LNCaP clone FGC (cell line): ENCODE measurements at places on chromosomes 12 and 14.

GRCh38 chr12:31007153-31007495 lies 66.5 kb upstream of the DDX11 start:
- DNase-seq = no peak

DNA sequence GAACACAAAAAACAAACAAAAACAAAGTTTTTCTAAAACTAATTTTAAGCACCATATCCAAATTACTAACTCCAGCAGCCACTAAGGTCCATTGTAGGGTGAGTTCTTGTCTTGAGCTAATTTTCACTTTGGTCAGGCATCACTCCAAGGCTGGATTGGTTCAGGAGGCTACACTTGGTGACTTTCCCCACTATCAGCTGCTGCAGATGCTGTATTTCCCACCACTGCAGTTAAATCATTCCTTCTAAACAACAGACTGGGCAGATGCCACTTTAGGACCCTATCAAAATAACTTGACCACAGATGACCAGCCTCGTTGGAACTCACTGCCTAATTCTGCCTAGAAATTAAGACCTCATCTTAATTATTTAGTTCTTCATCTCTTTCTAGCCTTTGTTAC lies 140.5 kb downstream of the SLC16A7 start:
- DNase-seq = no peak

DNA sequence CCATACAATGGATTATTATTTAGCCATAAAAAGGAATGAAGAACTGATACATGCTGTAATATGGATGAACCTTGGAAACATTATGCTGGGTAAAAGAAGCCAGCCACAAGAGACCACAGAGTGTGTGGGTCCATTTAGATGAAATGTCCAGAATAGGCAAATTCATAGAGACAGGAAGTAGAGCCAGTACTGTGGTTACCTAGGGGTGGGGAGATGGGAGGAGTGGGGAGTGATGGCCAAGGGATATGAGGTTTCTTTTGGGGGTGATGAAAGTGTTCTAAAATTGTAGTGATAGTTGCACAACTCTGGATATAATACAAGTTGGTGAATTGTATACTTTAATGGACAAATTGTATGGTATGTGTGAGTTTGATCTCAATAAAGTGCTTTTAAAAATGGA lies 18.6 kb downstream of the JDP2 start:
- no peak for DNase-seq

GRCh38 chr12:51524386-51524901 lies 66.6 kb upstream of the SCN8A start:
- no peak for DNase-seq

DNA sequence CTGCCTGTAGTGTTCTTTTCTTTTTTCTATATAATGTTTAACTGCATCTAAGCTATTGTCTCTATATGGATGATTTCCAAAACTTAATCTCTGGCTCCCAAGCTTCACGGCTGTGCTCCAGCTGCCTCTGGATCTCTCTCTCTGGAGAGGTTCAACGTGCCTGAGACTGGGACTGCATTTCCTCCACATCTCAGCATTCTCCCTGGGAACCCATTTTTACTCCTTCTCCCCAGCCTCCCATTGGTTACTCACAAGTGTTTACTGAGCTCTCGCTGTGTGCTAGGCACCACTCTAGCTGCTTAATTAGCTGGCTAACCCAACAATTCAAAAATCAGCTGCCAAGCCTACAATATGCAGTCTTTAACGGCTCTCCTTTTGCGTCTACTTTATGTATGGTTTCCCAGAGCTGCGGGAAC lies 34.7 kb downstream of the FBXL14 start:
- DNase-seq = no peak

DNA sequence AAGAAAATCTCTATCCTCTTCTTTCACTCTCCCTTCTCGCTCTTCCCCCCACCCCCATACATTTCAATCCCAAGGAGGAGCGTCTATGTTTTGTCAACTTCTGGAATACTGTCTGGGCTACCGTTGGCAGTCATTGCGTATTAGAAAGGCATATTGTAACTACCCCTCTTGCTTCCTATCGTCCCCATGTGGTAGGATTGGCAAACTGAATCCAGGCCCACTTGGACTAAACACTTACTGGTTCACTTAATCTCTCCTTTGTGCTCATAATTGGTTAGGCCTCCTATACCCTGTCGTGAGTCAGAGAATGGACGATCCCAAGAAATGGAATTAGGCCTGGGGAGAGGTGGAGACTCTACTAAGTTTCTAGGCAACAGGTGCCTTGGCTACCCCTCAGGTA lies 68.8 kb upstream of the SLC8A3 start:
- no peak for DNase-seq

GRCh38 chr14:81676395-81676794 lies 142.7 kb upstream of the SEL1L start:
- no peak for DNase-seq

DNA sequence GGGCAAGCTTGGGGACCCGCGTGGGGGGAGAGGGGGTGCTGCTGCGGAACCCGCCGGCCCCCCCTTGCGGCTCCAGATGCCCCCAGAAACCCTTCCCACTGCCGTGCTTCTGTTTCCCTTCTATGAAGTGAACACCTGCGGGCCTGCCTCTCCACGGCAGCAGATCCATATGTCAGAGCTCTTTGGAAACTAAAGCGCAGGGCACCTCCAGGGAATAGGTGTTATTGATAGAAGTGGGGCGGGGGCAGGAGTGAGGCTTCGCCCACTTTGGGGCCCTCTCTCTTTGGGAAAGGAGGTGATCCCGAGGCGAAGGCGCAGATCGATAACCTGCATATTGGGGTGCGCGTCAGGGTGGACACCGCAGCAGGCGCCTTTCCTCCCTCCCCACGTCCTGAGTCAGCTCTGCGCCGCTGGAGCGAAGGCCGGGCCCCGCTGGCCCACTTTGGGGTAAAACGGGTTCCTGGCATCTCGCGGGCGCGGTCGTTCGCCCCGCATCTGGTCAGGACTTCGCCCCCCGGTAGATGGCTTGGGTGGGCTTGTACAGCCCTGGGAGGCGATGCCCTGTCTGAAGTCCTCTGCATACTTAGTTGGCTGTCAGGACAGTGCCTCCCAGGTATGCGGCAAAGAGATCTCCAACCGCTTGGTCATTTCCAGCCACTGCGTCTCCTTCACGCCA lies 524 bp downstream of the KMT5A start:
- DNase-seq = no peak

DNA sequence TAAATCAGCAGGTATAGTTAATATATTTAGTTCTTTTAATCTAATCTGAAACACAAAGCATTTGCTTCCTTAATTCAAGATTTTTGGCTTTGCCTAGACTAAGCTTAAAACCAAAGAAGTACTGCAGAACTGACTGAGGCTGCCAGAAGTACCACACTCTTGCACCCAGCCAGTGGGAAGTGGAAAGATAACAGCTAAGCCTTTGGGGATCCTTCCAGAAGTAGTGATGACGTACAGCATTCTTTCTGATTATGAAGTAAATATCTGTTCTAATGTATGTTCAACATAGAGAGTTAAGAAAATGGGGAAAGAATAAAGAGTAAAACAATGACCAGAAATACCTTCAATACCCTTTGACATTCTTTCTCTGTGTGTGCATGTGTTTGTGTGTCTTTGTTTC lies 19.3 kb downstream of the NTF3 start:
- no peak for DNase-seq

- DNase-seq = no peak
These were observed 233.7 kb downstream of the SLC25A21 start for GRCh38 chr14:36938678-36939077.

DNA sequence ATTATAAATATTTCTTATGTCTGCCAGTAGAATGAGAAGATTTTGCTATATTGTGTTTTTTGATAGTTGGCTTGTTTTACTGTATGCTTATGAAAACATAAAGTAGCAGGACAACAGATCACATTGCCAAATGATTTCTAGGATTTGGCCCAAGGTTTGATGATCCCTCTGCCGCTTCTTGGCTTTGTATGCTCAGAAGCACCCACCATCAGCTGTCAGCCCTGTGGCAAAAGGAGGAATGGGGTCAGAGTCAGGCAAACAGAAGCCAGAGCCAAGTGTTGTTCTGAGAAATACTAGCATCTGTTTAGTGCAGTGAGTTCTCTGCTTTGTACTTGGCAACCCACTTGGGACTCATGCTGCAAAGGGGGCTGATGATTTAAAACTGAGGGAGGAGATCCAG lies 152.2 kb downstream of the PDE3A start:
- no peak for DNase-seq

GRCh38 chr14:44107156-44107555 lies 399.9 kb downstream of the FSCB start:
- DNase-seq = no peak

DNA sequence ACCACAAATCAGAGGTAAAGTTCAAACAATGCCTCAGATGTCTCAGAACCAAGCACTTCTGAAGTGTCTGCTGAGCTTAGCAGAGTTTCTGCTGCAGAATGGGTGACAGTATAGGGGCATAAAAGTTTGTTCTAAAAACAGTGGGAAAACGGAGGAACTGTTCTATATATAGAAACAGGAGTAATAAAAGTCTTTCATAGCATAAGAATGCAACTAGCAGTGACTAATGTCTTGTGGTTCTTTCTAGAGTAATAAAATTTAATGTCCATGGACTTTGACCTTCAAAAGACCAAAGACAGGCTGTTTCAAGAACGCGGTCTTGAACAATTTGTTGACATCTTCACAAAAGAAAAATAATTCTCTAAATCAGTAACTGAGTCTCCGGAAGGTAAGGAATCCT lies 107.5 kb upstream of the FAR2 start:
- DNase-seq = no peak

GRCh38 chr12:40327535-40327934 lies 102.7 kb downstream of the LRRK2 start:
- DNase-seq = no peak

- no peak for DNase-seq
These were observed 216.7 kb downstream of the TBX5 start for GRCh38 chr12:114189266-114189665.

- no peak for DNase-seq
These were observed 240.9 kb upstream of the PDE3A start for GRCh38 chr12:20127413-20127812.

GRCh38 chr14:67851785-67852410 lies 32.3 kb downstream of the RAD51B start:
- no peak for DNase-seq

GRCh38 chr14:56119201-56119981 lies 1.2 kb downstream of the PELI2 start:
- DNase-seq = no peak

DNA sequence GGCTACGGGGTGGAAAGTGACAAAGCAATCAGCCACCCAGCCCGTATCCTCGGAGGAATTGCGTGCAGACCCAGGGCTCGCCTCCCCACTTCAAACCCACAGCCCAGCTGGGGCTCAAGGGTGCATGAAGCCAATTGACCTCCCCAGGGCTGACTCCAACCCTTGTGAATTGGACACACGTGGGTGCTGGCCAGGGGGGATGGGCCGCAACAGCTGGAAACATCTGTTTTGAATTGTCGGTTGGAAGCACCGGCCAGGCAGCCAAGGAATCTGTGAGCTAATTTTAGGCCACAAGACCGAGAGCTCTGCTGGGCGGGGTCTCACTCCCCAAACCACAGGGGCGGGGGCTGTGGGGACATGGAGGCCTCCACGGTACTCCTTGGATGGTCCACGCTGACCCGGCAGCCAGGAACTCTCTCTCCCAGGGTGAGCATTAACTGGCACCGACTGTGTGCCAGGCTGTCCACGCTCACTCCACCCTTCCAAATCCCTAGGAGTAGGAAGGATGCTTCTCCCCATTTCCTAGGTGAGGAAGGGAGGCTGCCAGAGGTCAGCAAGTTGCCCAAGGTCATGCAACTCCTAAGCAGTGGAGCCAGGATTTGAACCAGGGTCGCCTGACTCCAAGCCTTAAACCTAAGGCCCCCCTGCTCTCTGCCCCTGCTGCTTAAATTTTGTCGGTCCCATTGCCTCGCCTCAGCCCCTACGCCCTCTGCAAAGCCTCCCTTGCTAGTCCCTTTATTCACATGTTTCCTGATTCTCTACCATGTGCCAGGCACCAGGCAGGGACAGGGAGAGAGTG lies 11.9 kb upstream of the TMEM119 start:
- no peak for DNase-seq

DNA sequence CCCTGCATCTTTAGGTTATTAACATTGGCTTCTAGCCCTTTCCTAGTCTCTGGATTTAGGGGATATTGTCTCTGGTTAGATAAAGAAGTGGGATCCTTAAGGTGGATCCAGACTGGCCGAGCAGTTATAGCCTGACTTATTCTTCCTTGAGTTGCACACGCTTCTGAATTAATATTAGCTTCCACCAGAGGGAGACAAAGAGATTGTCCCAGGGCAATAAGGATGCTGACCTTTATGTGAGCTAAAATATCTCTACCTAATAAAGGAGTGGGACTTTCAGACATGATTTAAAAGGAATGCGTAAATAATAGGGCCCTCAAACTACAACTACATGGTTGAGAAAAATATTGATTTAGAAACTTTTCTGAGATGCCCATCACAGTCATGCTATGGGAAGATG lies 139.7 kb downstream of the SLCO1B3 start:
- no peak for DNase-seq

DNA sequence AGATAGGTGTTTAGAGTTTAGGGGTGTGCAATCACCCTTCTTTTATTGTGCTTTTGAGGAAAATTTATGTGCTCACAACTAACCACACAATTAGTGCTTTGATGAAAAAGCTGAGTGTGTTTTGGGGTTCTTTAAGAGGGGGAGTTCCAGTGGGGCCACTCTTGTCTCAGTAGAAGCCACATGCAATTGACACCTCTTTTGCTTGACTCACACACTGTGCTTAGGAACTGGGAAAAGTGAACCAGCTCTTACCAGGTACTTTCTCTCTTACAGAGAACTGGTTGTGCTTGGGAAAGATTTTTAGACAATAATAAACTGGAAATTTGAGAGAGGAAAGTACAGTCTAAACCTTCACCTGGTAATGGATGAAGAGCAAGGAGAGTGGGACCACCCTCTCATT lies 12.3 kb upstream of the YBX3 start:
- DNase-seq = no peak

- DNase-seq = peak; percentile 85
These were observed 1.8 kb downstream of the AHNAK2 start for GRCh38 chr14:104976198-104977007.

- DNase-seq = no peak
These were observed 60.9 kb downstream of the MYF5 start for GRCh38 chr12:80777587-80777986.

DNA sequence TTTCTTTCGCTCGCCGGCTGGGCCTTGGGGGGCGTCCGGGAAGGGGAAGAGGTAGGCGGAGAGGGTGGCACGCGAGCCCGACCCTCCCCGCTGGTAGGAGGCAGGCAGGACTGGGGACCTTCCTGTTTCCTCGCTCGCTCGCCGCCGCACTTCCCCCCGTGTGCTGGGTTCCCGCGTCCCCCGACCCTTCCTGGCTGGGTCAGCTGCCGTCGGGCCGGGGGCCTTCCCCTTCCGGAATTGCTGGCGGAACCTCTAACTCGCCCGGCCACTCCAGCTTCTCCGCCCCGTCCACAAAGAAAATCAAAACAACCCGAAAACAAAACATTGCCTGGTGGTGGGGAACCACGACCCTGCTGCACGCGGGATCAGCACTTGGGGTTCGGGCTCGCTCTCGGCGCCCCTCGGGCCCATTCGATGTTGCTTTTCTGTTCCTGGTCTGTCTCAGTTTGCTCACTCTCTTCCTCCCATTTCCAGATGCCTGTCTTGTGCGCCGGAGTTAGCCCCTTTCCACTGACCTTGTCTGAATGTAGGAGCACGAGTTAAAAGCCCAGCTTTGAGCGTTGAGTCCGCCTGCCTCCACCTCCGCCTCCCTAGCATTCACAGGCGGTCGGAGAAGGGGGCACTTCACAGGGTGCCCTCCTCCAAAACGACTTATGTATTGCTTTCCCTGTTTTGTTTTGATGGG lies 581 bp downstream of the PAPOLA start:
- DNase-seq = no peak
